Panc1 (cell line): ENCODE measurements at places on chromosomes 3 and 15. TPM values are rescaled to one million over a fixed set of nuclear protein-coding genes. Genes with fewer than 3 reads are reported as not detected.

FRMD4B gene
- 0.90 TPM for total RNA-seq

DNA sequence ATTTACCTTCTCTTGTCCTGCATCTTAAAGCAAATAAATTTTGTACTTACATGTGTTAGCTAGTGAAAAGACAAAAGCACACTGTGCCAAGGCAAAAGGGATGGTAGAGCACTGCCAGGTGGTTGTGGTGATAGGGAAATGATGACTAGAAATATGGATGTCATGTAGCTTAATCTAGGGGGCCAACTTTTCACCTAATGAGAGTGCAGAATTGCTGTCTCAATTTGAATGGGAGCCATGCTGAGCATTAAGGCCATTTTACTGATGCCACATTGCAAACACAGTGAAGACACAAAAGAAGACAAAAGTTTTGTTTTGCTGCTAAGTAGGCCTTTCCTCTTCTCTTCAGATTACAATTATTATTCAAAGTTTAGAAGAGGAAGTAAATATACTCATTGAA, 274.7 kb downstream of the PDCD6IP start:
- no peak overlapping the region for H3K27ac ChIP-seq
- no peaks in the 10 kb centered on the region for H3K4me1 ChIP-seq
- no peak for DNase-seq
- no peaks in the 10 kb centered on the region for H3K27me3 ChIP-seq
- H3K36me3 ChIP-seq = no peaks in the 10 kb centered on the region

DNA sequence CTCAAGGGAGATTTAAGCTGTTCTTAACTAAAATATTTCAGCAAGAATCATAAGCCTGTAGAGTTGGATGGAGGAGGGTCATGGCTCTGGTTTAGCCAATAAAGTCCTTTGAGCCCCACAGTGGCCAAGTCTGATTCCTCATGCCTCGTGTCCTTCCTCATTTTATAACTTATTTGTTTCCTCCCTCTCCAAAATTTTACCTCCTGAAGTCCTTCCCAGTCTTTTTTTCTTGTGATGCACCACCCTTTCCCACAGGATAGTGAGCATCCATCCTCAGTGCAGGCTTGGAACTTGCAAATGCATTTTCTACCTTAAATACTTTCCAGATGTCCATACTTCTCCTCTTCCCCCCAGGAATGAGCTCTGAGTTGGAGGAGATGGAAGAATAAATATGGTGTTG, 162.7 kb upstream of the AGTR1 start:
- no peaks in the 10 kb centered on the region for H3K4me1 ChIP-seq
- DNase-seq = no peak

DNA sequence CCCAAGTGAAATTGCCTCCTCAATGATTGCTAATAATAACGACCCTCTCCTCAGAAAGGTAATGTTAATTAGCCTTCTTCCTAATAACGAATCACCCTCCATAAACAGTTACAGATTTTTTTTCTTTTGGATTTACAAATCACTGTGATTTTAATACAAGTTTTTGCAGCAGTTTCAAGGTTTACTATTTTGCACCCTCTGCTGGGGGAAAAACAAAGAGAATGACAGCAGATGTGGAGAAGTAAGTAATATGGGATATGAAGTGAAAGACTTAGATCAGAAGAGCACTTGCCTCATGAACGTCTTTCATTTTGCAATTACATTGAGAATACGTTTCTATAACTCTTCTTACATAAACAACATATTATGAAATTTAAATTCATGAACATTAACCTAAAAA, 16.1 kb upstream of the CNTN3 start:
- no peaks in the 10 kb centered on the region for H3K36me3 ChIP-seq
- H3K4me3 ChIP-seq = no peak overlapping the region
- H3K27me3 ChIP-seq = no peaks in the 10 kb centered on the region
- DNase-seq = no peak
- no peaks in the 10 kb centered on the region for H3K4me1 ChIP-seq
- no peak overlapping the region for H3K27ac ChIP-seq

GHSR gene
- not detected for total RNA-seq

DNA sequence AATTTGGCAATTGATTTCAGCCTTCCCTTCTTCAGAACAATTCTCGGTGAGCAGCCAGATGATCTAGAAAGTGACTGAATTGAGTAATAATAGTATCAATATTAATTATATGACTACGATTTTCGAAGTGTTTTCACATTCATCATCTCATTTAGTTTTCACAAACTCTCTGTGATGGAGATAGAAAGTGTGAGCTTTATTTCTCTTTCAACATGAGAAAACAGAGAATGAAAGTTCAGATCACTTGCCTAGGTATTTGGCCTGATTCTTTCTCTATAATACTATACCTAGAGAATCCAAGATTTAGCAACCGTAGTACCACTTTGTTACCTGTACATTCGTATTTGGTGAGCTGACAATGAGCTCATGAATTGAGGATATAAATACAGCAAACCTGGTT, 739.2 kb upstream of the NR2F2 start:
- DNase-seq = no peak
- no peaks in the 10 kb centered on the region for H3K4me1 ChIP-seq
- H3K27me3 ChIP-seq = no peaks in the 10 kb centered on the region
- H3K27ac ChIP-seq = no peak overlapping the region
- H3K36me3 ChIP-seq = no peaks in the 10 kb centered on the region
- H3K4me3 ChIP-seq = no peak overlapping the region

DNA sequence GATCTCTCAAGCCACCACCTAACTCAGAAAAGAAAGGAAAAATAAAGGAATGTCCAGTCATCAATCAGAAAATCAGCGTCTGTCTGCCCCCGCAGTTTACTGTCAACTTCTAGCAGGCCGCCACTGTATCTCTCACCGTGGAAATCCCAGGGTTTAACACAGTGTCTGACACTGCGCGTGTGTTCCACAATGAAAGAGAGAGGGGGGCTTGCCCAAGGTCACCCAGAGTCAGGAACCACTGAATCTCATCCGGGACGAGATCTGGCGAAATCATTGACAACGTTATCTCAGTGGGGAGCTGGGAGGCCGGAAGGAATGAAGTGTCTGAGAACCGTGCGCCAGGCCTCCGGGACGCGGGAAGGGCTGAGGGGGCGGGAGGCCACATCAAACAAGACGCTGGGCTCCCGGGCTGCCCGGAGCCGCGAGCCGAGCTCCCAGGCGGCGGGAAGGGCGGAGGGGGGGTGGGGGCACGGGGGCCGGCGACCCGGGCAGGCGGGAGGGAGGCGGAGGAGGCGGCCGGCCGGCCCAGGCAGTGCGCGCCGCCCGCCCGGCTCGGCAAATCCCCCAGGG, 2.2 kb upstream of the HES1 start:
- H3K36me3 ChIP-seq = peaks cover 2% of the 10 kb centered on the region
- no peak for DNase-seq

KNG1 gene
- 0.23 TPM for total RNA-seq
